NCI-H2107 (cell line): ENCODE measurements at places on chromosomes 6 and 20.

DNA sequence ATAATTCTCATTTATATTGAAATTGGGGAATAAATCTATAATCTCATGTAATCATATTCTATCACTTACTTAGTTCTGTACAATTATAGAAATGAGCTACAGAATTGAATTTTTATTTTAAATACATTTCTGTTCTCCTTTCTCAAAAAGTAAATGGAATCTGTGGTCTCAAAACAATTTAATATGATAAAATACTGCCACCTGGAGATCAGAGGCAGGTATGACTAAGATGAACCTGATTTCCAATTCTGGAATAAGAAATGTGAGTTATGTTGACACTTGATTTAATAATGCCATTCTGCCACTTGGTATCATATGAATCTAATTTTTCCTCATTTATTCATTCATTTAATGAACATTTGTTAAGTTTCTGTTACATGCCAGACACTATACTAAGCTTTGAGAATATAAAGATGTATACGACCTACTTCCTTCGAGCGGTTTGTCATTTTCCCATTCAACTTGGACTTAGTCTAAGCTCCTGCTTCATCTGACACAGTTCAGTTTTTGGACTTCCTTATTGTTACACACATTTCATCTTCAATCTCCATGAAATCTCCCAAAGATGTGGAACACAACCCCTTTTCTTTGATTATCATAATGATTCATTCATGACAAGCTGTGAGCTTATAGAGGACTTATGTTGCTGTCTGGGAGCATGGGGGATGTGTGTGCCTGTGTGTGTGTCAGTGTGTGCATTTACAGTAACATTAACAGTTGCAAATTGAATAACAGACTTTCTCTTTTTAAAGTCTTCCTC is 7.5 kb upstream of the CCDC28A start:
- peak; percentile 8 for DNase-seq

DNA sequence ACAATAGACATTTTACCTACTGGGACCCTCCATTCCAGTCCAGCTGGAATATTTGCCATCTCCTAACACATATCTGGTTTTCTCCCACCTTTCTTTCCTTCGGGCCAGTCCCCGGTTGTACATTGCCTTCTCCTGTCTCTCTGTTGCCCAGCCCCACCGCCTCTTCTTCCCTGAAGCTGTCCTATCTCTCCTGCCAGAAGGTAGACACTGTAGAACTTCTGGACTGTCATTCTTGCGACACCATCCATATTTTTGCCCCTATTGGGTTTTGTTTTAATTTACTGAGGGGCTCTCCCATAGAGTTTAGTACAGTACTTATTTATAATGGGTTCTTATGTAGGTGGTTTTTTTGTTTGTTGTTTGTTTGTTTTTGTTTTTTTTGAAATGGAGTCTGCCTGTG is 4.9 kb downstream of the PTK7 start:
- no peak for DNase-seq

- DNase-seq = no peak
These were observed 106.3 kb upstream of the RIPOR2 start for GRCh38 chr6:25042036-25042521.

GRCh38 chr20:1997483-1998192 is 3.8 kb upstream of the PDYN start:
- DNase-seq = no peak

GRCh38 chr20:48051794-48052474 is 266.7 kb upstream of the SULF2 start:
- no peak for DNase-seq

DNA sequence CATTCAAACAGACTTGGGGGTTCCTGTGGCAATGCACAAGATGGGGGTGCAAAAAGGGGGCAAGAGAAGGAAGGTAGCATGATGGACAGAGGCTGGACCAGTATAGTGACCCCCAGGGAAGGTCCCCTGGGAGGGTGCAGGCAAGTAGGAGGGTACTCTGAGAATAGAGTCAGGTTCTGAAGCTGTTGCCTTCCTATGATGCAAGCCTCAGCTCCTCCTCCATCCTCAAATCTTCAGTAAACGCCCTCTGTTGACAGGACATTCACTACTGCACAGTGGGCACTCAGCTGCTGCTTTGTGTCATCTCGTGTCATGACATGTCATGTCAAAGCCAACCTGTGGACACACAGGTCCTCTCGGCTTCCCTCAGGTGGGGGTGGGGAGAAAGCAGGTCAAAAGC is 5.8 kb upstream of the SDCBP2 start:
- no peak for DNase-seq

GRCh38 chr20:62214067-62214466 is 6.0 kb downstream of the HRH3 start:
- DNase-seq = no peak

- no peak for DNase-seq
These were observed 2.4 kb downstream of the BTBD3 start for GRCh38 chr20:11920083-11920482.

GRCh38 chr20:53522026-53522425 is 71.6 kb downstream of the ZNF217 start:
- DNase-seq = no peak

GRCh38 chr20:45944965-45945677 is 10.6 kb downstream of the PCIF1 start:
- no peak for DNase-seq

- no peak for DNase-seq
These were observed 40.0 kb downstream of the NOL4L start for GRCh38 chr20:32544893-32545840.

DNA sequence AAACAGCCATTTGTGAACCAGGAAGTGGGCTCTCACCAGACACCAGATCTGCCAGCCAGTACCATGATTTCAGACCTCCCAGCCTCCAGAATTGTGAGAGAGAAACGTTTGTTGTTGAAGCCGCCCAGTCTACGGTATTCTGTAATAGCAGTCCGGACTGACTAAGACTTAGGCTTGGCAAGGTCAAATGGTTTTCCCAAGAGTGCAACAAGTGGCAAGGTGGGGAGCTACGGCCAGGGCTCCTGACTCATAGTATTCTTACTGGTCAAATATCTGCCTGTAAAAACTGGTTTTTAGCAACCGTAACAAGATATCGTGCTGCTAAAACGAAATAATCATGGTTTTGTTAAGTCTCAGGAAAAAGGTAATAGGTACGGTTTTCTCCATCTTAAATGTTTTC is 37.8 kb downstream of the MCUR1 start:
- no peak for DNase-seq

GRCh38 chr6:157650261-157650640 is 172.8 kb upstream of the SNX9 start:
- DNase-seq = no peak

- DNase-seq = no peak
These were observed 11.1 kb upstream of the EYA4 start for GRCh38 chr6:133230052-133230451.

GRCh38 chr6:35583893-35584688 is 71.4 kb upstream of the TULP1 start:
- no peak for DNase-seq

DNA sequence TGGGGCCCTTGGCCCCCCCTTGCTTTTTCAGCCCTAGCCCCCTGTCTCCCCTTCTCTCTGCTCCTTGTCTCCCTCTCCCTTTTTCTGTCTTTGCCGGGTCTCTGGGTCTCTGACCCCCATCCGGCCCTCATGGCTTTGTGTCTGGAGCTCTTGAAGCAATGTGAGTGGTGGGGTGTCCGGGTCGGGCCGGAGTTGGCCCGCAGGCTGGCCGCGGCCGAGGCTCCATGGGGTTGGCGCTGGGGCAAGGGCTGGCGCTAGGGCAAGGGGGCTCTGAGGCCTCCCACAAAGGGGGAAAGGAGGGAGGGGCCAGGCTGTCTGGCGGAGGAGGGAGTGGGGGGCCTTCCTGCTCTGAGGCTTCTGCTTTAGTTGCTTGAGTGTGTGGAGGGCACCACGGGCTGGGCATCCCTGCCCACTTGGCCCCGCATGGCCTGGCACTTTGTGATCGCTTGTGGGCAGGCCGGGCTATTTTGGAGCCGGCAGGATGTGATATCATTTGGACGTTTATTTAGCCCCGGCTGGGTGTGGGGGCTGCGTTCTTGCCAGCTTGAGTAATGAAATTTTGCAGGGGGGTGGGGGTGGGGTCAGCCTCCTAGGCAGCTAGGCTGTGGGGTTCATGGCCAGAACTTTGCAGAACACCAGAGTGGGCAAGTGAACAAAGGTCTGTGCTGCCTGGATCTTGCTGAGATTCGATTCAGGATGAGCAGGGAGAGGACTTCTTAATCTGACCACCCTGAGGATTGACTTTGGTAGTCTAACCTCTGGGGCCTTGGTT is 78.7 kb upstream of the MYL9 start:
- no peak for DNase-seq

DNA sequence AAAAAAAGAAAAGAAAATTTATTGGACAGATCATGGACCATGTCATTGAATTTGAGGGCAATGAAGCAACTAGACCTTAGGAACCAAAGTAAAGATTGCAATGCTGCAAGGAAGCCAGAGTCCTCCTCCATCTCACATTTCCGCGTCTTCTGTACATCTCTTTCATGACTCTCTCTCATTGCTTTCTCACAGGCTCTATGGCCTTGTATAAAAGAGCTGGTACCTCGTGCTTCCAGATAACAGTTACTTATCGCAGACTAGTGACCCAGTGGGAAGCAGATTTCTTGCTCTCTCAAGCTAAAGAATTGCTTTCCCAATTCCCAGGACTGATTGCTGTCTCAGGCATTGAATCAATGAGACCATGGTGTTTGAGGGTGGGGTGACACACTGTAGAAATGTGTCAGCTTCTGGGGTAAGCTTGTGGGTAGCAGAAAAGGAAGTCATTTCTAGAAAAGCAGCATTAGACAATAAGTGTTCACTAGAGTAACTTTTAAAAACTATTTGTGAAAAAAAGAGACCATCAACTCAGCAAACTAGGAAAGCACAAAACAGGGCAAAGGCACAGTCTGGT is 635.3 kb downstream of the UTRN start:
- no peak for DNase-seq

- no peak for DNase-seq
These were observed 880 bp upstream of the CPXM1 start for GRCh38 chr20:2801286-2801728.

DNA sequence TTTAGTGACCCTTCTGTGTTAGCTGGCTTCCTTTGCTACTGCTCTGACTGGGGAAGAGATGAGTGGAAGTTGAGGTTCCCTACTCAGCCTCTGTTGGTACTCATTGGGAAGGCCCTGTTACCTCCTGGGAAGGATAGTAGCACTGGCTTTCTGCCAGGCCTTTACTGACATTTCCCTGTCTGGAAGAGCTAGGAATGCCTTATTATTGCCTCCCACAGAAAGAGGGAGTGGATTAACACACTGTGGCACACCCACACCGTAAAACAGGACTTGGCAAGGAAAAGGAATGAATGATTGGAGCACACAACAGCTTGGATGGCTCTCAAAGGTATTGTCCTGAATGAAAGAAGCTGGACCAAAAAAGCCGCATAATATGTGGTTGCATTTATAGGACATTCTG is 12.2 kb downstream of the ZNF831 start:
- DNase-seq = no peak

GRCh38 chr6:11364971-11365397 is 132.5 kb upstream of the NEDD9 start:
- no peak for DNase-seq

- DNase-seq = no peak
These were observed 4.6 kb downstream of the CYP24A1 start for GRCh38 chr20:54168961-54169862.

DNA sequence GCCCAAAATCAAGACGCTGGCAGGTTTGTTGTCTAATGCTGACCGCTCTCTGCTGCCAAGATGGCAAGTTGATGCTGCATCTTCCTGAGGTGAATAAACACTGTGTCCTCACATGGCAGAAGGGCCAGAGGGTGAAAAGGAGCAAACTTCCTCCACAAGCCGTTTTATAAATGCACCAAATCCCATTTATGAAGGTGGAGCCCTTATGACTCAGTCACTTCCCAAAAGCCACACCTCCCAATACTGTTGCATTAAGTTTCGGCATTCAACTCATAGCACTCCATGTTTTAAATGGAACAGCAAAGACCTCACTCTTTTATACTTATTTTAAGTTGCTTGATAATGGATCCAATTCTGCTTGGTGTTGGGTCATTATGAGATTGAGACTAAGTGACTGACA is 316.6 kb downstream of the RFPL4B start:
- DNase-seq = no peak

DNA sequence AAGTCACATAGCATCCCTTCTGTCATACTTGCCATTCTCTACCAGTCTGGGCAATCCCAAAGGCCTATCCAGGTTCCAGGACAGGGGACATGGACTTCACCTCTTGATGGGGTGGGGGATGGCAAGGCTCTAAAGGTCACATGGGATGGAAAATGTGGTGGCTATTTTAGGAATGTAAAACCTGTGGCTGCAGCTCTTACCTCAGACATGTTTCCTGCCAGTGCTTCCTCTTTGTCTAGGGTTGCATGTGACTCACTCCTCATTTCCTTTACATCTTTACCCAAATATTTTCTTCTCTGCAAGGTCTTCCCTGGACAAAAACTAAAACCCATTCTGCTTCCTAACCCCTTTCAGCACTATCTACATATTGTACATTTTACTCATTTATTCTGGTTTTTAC is 135.7 kb downstream of the BTBD3 start:
- DNase-seq = no peak

DNA sequence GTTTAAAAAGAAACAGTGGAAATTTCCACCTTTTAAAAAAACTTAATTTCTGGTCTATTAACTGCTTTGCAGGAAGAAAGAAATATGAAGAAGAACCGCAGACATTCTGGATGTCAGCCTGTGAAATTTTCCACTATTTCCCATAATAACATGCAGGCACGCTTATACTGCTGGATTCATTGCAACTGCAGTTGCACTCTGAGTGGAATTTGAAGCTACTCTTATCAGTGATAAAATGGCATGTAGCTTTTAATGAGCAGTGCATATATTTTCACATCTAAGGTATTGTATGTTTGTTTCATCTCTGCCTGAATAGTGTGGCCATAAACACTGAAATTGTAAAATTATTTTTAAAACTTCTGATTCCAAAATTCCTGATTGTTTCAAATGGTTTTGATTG is 28.2 kb downstream of the NCOA3 start:
- DNase-seq = no peak

GRCh38 chr6:109714611-109715010 is 23.5 kb downstream of the FIG4 start:
- DNase-seq = no peak

DNA sequence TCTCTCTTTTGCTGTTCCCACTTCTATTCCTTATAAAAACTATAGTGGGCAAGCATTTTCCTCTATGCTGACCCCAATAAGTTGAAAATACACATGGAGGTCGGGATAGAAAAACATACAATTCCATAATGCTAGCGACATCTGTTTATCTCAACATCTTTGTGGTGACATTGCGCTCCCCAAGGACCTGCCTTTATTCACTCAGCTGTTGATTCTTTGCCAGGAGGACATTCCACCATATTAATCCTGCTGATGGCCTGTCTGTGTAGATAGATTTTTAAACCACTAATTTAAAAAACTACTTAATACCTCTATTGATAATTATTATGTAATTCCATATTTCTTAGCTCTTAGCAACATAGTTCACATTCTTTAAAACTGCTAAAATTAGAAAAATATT is 555.3 kb upstream of the MAP3K7 start:
- no peak for DNase-seq

GRCh38 chr20:5463007-5463686 is 146.4 kb upstream of the PROKR2 start:
- DNase-seq = no peak
